ENCODE measurements at places on chromosomes 13 and 19.

- peak; percentile 56 for ATAC-seq
These were observed 68.1 kb downstream of the UFM1 start for GRCh38 chr13:38417727-38418126.

DNA sequence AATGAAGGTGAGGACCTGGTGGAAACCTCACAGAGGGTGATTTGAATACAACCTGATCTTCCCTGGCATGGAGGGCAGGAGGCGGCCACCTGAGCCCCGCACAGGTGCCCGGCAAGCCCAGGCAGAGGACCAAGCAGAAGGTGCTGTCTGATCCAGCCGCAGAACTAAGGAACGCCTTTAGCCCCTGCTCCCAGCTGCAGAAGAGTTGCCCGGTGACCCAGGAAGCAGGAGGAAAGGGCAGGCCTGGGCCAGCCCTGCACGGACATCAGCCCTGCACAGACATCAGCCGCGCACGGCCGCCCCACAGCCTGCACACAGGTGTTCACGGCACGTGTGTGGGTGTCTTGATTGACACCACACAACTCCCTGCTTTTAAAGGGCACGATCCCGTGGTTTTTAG, 43.1 kb downstream of the RASA3 start:
- ATAC-seq: no peak

DNA sequence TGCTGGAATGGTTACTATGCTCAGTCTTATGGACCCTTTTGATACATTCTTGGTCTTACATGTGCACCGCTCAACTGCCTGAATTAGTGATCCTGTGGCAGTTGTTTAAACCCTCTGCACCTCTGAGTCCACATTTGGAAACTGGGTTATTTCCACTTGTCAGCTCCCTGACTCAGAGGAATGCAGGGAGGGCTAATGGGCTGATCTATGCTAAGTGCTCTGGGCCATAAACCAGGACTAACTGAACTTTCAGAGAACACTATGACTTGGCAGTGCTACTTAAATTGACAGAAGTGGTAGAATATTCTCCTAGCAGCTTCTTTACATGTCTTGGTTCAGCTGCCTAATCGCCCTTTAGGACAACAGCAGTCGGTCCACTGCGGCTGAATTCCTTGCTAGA, 26.8 kb upstream of the MED4 start:
- ATAC-seq: no peak

DNA sequence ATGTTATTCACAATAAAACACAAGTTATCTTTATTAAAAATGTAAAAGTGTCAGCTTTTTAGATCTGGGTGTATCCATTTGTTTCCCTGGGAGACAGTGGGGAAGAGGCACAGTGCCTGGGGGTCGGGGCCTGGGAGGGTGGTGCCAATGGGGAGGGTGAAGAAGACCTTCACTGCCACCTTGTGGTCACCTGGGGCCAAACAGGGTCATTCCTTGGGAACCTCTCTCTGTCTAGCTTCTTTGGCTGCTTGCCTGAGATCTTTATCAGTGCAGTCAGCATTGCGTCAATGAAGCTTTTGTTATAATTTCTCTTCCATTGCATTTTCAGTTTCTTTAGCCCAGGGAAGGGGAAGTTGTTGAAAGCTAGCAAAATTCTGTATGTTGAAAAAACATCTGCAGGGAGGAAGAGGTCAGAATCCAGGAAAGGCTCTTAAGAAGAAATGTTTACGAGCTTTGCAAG, 39.1 kb downstream of the PCDH8 start:
- ATAC-seq: peak; percentile 78

DNA sequence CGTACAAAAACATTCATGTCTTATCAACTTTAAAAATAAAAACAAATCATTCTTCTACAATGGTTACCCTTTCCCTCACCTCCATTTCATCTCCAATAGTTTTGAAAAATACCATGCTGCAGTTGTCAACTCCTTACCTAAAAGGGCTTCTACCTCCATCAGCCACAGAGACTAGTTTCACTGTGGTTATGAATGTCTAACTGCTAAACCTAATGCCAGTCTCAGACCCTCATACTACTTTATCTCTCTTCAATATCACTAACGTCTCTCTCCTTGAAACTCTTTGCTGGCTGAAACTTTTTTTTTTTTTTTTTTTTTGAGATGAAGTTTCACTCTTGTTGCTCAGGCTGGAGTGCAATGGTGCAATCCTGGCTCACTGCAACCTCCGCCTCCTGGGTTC, 27.1 kb downstream of the LNX2 start:
- no peak for ATAC-seq

DNA sequence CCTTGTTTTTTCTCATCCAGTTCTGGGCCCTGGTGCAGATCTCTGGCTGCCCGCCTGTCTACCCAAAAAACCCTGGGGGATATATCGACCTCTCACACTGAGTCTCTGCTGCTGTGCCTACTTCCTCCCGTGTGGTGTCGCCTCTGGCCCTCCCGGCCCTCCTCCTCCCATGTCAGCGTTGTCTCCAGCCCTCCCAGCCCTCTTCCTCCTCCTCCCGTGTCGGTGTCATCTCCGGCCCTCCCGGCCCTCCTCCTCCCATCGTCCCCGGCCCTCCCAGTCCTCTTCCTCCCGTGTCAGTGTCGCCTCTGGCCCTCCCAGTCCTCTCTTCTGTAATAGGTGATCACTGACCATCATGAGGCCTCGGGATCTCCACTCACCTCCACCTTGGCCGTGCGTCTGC, 81.8 kb downstream of the GPR12 start:
- ATAC-seq: no peak

DNA sequence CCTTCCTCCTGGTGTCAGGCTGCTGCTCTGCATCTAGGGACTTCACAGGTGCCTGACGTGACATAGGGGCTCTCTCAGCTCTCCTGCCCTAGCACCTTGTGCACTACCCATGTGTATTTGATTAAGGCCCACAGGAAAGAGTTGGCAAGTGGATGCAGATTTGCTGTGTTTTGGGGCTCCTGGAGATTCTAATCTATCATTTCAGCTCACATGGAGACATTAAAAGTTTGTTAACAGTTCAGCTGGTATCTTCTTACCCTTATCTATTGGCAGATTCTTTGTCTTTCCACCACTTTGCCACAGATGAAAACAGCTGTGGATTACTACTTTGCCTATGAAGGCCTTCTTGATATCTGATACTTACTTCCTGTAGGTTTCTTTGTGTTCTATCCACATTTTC, 41.9 kb downstream of the WASF3 start:
- ATAC-seq: no peak

DNA sequence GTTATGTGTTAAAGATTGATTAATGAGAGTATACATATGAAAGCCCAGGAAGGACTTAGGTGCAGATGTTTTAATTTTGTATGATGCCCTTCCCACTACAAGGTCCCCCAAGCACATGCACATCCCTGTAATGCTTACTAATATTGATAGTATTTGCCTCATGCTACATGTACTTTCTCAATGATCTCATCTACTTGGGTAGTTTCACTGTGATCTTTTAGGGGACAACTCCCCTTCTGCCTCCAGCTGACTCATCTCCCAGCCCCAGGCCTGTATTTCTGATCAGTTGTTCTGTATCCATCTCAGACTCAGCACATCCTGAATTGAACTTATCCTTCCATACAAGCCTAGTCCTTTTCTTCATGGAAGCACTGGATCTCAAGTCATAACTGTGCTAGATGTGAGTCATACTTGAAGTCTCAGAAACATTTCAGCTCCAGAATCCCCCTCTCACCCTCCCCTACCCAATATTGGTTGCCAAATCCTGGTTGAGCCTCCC, 49.4 kb upstream of the INTS6 start:
- peak; percentile 89 for ATAC-seq

DNA sequence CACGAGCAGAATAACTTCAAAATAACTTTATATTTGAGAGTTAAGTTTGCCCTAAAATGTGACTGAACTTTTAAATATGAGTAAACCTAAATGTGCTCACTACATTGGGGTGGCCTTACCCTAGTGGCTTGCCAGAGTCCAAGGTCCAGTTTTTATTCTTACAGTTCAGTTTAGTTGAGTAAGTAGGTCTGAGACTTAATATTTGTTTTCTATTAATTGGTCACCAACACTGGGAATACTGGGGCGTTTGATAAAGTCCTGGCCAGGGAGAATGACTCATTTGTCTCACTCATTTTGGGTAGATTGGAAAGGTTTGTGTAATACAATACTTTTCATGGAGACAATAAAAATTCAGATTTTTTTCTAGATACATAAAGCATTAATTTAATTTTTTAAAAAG, 127.8 kb upstream of the SPATA13 start:
- no peak for ATAC-seq

GRCh38 chr13:114002009-114002544, 28.2 kb upstream of the C13orf46 start:
- ATAC-seq: no peak

- no peak for ATAC-seq
These were observed 3.3 kb upstream of the UQCR11 start for GRCh38 chr19:1608359-1609102.

Data from stimulated activated memory B cell treated with anti-CD40 and anti-IgM and Interleukin-4, amounts not matched to agents 10 μg/mL and 1 μg/mL and 100 μg/mL, for 72 hours (primary cell).